ENCODE measurements at places on chromosomes 3 and 15.

DNA sequence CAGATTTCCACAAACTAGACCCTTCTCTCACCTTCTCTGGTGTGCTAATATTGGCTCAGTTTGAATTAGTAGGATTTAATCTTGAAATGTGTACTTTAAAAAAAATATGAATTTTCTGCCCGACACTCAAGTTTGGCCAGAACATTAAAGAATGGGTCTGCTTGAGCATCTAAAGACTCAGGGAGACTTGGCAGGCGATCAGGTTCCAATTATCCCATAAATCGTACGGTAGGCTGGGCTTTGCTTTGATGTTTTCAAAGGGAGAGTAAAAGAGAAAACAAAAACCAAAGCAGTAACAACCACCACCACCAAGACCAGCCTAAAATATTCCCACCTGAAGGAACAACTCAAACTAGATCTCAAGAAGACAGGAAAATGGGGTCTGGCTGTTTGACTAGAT, 230.8 kb downstream of the EBLN2 start:
- no peak for DNase-seq

- DNase-seq: no peak
These were observed 18.4 kb upstream of the GFM1 start for GRCh38 chr3:158625881-158626280.

GRCh38 chr3:132196113-132196512, 121.1 kb upstream of the ACP3 start:
- DNase-seq: no peak

GRCh38 chr3:877001-877400, 215.8 kb upstream of the CNTN6 start:
- no peak for DNase-seq

- DNase-seq: no peak
These were observed 42.8 kb upstream of the FBXL22 start for GRCh38 chr15:63554337-63554927.

- DNase-seq: no peak
These were observed 23.8 kb downstream of the USP3 start for GRCh38 chr15:63528138-63528659.

- no peak for DNase-seq
These were observed 20.5 kb upstream of the DYNC1LI1 start for GRCh38 chr3:32591186-32591585.

DNA sequence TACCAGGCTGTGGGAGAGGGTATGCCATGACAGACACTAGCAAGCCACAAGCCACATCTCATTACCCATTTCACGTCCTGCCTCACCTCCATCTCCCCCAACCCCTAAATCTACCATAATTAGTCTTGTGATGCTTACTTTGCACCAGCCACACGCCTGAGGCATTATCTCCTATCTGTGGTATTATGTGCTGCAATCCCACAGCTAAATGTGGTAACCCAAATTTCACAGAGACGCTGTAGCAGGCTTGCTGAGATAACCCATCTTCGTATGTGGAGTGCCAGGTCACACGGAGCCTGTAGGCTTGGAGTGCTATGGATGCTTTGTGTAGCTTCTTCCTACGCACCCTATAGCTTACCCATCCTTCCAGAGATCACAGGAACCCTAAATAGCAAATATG, 256.7 kb upstream of the KCNH8 start:
- DNase-seq: no peak

GRCh38 chr3:13009132-13009945, 63.9 kb downstream of the IQSEC1 start:
- DNase-seq: no peak

DNA sequence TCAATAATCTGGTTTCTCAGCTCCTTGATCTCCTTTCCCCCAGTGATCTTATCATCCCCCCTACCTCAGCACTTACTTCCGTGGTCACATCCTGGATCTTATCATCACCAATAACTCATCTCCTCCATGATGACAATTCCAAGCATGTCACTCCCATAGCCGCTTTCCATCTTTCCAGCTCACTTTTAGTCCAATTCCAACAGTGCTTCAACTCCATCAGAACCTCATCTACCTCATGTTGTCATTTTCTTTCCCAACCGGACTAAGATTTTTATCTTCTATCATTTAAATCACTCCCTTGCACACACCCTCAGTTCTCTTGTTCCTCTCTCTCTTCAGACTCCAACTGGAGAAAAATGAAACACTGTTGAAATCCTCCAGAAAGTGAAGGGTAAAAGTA, 75.9 kb upstream of the UBE2E2 start:
- DNase-seq: no peak

DNA sequence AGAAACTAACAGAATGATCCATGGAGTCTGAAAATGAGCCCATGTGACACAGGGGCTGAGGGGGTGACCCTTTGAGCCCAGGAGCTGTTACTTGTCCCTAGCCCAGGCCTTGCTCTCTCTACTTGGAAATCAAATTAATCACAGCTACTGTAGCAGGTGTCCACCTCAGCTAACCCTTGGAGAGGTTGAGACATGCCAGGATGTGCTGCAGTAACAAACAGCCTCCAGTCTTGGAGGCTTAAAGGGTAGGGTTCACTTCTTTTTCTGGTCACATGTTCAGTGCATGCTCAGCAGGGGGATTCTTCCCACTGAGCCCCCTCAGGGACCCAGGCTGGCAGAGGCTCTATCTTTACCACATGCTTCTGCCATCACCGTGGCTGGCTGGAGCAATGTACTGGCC, 21.4 kb downstream of the TPRA1 start:
- DNase-seq: no peak

DNA sequence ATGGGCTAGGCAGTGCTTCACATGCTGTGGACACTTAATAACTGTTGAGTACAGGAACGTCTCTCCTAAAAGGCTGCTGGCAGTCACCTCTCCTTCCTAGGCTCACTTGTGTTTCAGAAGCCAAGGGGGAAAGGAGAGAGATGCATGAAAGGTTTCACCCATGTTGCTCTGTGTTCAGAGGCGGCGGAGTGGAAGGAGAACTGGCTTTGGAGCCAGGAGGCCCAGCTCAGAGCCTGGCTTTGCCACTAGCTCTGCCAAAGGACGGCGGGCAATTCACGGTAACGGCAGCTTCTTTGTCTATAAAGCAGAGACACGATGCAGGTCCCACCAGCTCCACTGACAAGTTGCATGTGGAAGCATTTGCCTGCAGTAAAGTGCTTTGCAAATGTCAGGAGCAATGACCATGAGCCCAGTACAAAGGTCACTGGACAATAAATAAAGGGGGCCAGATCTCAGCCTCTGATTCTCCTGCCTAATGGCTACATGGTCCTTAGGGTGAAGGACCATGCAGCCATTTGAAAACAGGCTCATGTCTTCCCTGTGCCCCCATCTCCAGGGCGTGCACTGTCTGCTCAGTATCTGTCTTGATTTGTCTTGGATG, 171.7 kb upstream of the TLE3 start:
- no peak for DNase-seq

DNA sequence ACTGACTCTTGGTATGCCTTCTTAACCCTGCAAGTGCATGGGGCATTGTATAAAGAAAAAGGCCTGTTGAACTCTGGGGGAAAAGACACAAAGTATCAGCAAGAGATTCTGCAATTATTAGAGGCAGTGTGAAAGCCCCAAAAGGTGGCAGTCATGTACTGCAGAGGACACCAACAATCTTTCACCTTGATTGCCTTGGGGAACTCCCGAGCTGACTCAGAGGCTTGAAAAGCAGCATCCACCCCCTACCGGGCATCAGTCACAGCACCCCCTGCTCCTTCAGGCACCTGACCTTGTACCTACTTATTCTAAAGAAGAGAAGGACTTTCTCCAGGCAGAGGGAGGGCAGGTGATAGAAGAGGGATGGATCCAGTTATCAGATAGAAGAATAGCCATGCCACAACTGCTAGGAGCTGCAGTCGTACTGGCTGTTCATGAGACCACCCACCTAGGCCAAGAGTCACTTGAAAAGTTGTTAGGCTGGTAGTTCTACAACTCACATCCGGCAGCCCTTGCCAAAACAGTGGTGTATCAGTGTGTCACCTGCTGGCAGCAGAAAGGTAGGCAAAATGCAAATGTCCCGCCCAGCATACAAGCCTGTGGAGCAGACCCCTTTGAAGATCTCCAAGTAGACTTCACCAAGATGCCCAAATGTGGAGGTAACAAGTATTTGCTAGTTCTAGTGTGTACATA, 241.6 kb upstream of the CNTN6 start:
- DNase-seq: no peak

GRCh38 chr3:119642746-119643473, 17.5 kb downstream of the POPDC2 start:
- DNase-seq: no peak

GRCh38 chr3:58041826-58042324, 33.7 kb downstream of the FLNB start:
- no peak for DNase-seq

DNA sequence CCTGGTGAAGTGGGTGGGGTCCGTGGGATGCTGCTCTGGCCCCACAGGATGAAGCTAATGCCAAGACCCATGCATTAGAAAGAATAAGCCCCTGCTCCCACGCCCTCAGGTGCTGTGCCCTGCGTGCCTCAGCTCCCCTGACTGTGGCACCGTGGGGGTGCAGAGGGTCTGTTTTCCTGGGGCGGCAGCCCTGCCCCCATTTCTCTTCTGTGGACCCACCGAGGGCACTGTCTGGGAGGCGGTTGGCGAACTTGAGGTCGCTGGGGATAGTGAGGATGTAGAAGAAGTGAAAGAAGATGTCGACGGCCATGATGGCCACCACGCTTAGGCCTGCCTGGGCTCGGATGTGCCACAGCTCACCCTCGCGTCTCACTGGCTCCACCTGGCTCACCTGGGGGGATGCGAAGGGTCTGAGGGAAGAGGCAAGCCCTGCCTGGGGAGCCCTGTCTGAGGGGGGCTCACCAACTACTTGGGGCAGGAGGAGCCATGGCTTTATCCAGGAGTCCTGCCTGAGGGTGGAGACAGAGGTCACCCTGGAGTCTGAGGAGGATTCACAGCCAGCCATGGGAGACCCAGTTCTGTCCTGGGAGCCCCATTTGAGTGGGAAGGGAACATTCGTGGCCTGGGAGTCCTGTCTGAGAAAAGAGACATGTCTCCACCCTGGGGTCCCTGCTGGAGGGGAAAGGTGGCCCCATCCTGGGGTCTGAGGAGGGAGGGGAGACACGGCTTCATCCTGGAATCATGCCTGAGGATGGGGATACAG, 5.1 kb downstream of the HHATL start:
- no peak for DNase-seq

- DNase-seq: no peak
These were observed 26.2 kb upstream of the COMMD4 start for GRCh38 chr15:75309711-75310110.

DNA sequence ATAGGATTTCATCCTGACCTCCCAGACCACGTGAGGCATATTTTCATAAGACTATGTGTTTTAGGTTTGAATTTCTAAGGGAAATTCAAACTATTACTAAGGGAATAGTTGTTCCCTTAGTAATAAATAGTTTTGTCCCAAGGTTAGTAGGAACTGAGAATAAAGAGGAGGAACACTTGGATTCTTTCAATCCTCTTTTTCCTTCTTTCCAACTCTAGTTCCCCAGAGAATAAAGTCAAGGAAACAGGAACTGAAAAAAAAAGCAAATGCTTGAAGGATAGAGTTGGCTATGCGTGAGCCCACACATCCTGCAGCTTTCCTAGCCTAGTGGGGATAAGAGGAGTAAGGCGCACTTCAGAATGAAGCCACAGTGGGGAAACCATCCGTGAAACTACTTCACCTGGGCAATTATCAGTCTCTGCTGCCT, 312.1 kb upstream of the TGFBR2 start:
- no peak for DNase-seq

GRCh38 chr15:42719043-42719442, 17.9 kb downstream of the CDAN1 start:
- no peak for DNase-seq

GRCh38 chr15:38905632-38906031, 341.0 kb upstream of the RASGRP1 start:
- no peak for DNase-seq

- DNase-seq: no peak
These were observed 142.4 kb downstream of the TPRA1 start for GRCh38 chr3:127448161-127448561.

DNA sequence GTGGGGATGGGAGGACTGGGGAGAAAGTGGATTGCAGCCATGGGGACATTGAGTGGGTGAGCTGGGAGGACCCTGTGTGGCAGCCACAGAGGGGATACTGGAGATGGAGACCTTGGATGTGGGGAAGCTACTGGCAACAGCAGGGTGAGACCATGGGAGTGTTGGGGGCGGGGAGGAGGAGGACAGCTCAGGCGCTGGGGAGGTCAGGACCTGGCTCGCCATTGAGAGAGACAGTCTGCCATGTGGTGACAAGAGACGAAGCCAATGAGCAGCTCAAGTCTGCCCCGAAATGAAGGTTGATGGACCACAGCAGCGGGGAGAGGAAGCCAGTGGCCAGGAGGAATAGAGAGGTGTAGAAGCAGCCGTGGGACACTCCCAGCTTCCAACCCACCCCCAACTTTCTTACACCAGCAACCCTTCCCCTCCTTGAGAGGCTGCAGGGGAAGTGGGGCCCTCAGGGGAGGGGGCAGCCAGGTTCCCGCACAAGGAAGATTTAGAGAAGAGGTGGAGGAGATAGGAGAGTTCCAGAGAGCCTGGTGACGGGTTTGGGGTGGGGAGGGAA, 118.1 kb downstream of the ASB7 start:
- no peak for DNase-seq

GRCh38 chr15:31325595-31326155, 960 bp upstream of the KLF13 start:
- DNase-seq: no peak

- DNase-seq: no peak
These were observed 231.5 kb upstream of the SGO1 start for GRCh38 chr3:20417388-20418108.

GRCh38 chr3:194089357-194090177, 46.4 kb upstream of the HES1 start:
- DNase-seq: no peak

DNA sequence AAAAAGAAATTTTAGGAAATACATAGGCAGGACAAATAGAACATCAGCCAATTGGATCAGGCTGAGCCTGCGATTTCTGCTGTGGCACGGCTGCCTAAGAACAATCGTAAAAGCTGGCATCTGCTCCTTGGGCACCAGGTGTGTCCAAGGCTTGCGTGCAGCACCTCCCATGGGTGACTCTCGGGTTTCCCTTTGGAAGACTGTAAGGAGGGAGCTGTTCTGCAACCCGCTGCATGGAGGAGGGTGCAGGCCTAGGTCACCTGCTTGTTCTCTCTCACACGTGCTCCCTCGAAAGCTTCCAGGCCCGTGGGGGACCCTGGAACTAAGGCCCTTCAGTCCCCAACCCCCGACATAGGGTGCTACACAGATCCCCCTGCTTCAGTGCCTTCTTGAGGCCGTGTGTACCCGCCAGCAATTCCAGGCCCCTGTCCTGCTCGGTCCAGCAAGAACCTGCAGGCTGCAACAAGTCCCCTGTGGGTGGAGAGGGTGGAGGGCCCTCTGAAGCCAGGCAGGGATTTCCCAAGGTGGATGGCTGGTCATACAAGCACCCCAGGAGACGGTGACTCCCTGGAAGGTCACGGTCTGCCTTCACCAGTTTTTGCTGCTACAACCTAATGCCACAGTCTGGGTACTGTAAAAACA, 3.4 kb downstream of the GP9 start:
- DNase-seq: no peak

- DNase-seq: no peak
These were observed 95.3 kb downstream of the SLC49A4 start for GRCh38 chr3:122890077-122890719.

All from NCI-H1930 (cell line).